ENCODE measurements at places on chromosomes 12 and 14.

DNA sequence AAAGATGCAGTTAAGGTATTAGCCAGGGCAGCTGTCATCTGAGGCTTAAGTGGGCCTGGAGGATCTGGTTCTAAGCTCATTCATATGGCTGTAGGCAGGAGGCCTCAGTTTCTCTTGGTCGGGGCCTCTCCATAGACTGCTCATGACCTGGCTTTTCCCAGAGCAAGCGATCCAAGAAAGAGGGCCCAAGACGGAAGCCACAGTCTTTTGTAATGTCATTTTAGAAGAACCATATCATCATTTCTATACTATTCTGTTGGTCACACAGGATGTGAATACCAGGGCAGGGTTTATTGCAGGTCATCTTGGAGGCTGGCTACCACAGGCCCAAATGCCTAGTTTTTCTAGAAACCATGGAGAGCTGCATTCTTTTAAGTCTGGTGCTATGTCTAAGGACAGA lies 47.7 kb downstream of the GNG2 start:
- no peak for DNase-seq

DNA sequence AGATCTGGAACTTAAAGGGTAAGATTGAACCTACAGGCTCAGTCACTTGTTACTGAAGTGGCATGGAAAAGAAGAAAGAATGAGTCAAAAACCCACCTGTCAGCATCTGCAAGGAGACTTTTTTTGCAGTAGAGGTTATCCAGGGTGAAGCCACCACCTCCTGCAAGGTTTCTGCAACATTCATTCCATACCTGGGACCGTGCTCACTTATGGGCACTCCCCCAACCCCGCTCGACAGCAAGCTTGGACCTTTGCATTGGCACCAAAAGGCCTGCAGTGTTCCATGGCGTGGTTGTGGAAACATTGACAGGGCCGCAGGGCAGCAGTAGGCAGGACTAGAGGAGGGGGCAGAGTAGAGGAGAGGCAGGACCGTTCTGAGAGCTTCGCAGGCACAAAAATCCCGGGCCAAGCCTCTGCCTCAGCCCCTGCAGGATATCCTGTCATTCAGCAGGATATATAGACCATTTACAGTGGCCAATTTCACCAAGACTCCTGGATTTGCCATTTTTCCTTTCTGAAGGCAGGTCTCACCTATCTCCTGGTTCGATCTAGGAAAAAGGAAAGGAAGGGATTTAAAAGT lies at the start of gene STAB2:
TSS of gene STAB2 (plus strand) at position 483 of the 580 bp plus-strand sequence. CDS start 204 bp downstream, outside the sequence.
- DNase-seq: no peak

DNA sequence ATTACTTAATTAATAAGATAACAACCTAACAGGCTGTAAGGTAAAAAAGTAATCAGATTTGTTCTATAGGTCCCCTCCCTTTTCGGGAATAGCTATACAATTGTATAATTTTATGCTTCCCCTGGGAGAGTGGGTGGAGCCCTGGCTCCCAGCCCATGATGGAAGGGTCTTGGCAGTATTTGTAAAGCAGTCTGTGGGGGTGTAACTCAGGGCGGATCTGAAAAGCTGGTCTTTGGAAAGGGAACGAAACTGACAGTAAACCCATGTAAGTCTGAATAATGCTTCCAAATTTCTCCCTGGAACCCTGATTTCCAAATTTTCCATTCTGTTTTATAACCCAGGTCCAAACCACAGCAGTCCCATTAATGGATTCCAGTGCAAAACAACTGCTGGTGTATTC lies 110.4 kb downstream of the DAD1 start:
- no peak for DNase-seq

- no peak for DNase-seq
Observed at GRCh38 chr14:57266065-57266464, 2.6 kb downstream of the EXOC5 start.

DNA sequence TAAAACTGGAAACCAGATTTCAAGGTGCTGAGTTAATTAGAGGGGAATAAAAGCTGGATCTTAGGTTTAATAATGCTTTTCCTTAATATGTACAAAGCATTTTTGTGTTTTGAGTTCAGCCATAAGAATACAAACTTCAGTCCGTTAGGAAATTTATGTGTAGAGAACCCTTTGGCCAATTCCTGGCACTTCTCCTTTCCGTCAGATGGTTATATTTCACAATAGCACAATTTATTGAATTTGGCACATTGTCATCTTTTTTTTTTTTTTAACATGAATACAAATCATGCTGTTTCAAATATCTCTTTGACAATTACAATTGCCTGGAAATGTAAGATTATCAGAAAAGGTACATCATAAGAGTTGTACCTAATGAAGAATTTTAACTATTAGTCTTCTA lies 56.2 kb upstream of the DDHD1 start:
- no peak for DNase-seq

DNA sequence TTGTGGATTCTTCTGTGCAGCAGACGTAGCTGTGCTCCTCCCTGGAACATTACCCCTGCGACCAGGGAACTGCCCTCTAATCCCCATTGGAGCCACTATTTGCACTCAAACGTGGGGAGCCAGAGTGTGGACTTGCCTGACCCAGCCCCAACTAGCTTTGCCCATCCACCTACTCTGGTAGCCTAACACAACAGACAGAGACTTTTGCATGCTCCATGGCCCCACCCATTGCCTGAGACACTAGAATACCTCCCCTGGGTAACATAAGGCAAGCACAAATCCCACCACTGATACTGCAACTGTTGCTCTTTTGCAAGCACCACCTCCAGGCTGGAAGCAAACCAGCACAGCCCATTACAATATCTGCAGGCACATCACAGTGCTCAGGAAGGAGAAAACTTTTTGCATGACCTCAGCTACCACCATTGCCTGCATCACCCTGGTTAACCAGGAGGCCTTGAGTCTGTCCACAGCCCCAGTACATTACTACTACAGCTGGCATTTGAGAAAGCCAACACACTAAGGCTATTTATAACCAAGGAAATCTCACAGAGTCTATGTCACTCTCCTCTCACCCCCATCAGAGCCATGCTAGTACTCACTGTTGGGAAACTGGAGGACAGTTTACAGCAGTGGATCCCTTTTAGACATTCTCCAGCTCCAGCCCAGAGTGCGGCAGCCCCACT lies 15.0 kb downstream of the CEP128 start:
- DNase-seq: no peak

DNA sequence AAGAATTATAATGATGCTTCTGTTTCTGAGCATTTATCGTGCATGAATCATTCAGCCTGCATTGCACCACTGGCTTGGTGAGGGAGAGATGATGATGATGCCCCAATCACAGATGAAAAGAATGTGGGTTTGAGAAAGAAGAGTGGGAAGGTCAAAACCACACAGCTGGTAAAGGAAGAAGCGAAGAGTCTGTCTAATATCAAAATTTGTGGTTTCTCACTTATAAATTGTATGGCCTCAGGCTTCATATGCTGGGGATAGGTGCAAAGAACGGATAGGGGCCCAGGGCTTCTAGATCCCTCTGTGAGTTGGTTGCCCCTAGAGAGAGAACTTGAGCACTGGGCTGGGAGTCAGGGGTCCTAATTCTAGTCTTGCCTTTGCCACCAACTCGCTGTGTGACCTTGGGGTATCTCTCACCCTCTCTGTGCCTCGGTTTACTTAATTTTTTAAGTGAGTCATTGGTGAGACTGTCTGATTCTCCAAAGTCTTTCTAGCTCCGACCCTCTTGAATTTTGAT lies 2.2 kb downstream of the OASL start:
- DNase-seq: no peak

- no peak for DNase-seq
Observed at GRCh38 chr14:63301891-63302534, 16.7 kb downstream of the GPHB5 start.

DNA sequence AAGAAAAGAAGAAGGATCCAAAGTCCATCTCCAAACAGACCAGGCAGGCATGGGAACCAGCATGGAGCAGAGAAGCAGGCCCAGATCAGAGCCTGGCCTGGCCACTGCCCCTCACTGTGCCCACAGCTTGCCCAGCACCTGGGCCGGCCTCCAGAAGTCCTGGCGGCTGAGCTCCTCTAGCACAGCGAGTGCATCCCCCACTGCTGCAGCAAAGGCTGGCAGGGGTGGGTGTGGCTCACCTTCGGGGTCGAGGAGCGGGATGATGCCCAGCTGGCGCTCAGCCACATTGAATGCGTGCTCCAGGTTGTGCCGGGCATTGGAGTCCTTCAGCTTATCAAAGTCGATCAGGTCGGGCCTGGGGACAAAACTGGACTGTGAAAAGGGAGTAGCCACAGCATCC lies 78.7 kb downstream of the SPTB start:
- DNase-seq: no peak

- DNase-seq: no peak
Observed at GRCh38 chr12:57342207-57342691, 88.6 kb downstream of the R3HDM2 start.

GRCh38 chr14:40903709-40904108 lies 703.0 kb upstream of the LRFN5 start:
- no peak for DNase-seq

GRCh38 chr12:5511644-5512600 lies 80.0 kb downstream of the NTF3 start:
- DNase-seq: no peak

- DNase-seq: no peak
Observed at GRCh38 chr12:47346251-47347019, 266.7 kb upstream of the AMIGO2 start.

GRCh38 chr12:54716261-54716660 lies 68.1 kb upstream of the DCD start:
- DNase-seq: no peak

GRCh38 chr12:38144601-38145436 lies 171.8 kb upstream of the ALG10B start:
- DNase-seq: no peak

- no peak for DNase-seq
Observed at GRCh38 chr14:102200690-102201352, 61.1 kb downstream of the WDR20 start.

DNA sequence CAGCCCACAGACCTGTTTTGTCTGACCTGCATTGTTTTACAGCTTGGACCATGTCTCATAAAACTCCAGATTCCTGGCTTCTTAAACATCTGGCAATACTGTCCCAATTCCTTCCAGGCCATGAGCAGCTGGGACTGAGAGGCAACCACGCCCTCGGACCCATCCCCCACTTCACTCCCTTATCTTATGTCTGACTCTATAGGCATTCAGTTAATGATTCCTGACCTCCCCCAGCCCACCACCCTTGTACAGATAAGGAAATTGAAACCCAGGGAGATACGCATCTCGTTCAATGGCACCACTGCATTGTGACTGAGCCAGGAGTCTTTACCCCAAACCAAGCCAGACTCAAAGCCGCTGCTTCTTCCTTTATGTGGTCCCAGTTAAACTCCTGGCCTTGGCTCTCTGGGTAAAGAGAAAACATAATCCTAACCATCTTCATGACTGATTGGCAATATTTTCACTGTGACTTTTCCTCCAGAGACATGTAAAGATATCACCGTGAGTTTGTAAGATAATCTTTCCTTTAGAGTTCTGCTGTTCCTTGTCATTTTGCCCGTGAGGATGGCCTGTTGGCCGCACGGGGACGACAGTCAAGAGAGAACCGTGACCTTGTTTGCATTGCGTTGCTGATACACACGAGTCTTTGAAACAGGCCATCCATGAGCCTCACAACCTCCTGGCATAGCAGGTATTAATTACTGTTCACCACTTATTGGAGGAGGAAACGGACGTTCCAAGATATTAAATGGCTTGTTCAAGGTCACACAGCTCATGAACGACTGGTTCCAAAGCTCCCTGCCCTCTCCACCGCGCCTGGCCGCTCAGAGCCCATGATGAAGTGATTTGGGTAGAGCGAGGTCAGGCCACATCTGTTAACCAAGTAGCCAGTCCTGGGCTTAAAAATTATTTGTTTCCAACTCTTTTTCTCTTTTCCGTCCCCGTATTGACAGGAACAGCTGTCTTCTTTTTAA lies 39.4 kb downstream of the MAP1LC3B2 start:
- DNase-seq: no peak

- DNase-seq: no peak
Observed at GRCh38 chr12:41566703-41567102, 378.6 kb downstream of the PDZRN4 start.

GRCh38 chr12:99111600-99111999 lies 466.5 kb downstream of the APAF1 start:
- no peak for DNase-seq

DNA sequence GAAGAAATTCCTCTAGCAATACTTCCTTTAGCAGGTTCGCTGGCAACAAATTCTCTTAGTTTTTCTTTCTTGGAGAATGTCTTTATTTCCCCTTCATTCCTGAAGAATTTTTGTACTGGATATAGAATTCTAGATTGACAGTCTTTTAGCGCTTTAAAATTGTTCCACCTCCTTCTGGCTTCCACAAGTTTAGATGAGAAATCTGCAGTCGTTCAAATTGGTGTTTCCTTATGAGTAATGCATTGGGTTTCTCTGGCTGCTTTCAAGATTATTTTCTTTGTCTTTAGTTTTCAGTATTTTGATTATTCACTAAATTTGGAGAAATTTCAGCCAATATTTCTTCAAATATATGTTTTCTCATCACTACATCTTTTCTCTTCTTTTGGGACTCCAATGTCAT lies 33.3 kb upstream of the FGF6 start:
- no peak for DNase-seq

GRCh38 chr12:56831936-56832335 lies 68.8 kb downstream of the HSD17B6 start:
- no peak for DNase-seq
